ENCODE measurements at places on chromosomes 12 and 14.

DNA sequence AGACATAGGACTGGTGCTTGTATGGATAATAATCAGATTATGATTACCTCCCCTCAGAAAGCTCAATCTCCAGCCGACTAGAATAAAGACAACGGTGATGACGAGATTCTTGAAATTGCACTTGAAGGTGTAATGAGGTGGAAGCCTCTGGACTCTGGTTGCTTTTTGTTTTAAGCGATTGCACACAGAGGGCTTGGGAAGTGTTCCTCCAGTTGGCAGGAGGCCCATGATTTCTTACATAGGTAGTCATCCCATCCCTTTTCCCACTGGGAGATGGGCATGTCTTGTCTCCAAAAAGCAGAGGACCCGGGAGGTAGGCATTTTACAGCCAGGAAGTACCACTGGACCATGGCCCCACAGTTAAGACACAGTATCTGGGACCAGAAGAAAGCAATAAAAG, 165.7 kb upstream of the FKBP4 start:
- DNase-seq, result no peak

- no peak for DNase-seq
Measured at GRCh38 chr14:102057480-102058114, 29.2 kb downstream of the HSP90AA1 start.

DNA sequence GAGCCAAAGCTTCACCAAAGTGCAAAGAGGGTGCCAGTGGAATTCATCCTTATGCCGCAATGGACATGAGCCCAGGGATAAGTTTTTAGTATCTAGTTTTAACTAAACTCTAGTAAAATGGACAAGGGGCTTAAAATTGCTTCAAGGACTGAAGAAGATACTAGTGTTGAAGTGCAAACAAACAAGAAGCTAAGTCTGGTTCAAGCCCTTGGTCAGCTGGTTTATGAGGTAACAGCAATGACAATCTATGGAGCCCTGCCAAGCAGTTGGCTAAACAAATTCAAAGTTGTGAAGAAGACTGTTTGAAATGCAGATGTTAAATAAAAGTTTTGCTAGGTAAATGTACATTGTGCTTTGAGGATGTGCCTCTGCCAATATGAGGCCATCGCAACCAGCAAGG, 209.4 kb downstream of the KTN1 start:
- peak; percentile 58 for DNase-seq

DNA sequence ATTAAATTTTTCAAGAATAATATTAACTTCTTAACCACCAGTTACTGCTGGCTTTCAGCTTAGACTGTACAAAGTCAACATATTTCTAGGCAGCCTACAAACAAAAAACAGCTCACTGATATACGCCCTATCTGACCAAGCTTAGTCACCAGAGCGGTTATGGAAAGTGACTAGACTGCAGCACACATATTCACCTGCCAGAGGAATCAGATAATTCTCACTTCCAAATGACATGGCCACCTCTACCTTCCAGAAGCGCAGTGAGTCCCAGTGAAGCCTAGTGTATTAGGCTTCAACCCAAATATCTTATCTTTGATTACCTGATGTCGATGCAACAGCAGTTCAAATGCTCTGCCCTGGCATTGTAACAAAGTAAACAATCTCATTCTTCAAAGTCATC, 8.5 kb downstream of the STXBP6 start:
- peak; percentile 33 for DNase-seq

- DNase-seq, result peak; percentile 79
Measured at GRCh38 chr12:124248941-124249825, 45.7 kb upstream of the RFLNA start.

GRCh38 chr12:124418791-124419190, 123.9 kb downstream of the RFLNA start:
- DNase-seq, result no peak

DNA sequence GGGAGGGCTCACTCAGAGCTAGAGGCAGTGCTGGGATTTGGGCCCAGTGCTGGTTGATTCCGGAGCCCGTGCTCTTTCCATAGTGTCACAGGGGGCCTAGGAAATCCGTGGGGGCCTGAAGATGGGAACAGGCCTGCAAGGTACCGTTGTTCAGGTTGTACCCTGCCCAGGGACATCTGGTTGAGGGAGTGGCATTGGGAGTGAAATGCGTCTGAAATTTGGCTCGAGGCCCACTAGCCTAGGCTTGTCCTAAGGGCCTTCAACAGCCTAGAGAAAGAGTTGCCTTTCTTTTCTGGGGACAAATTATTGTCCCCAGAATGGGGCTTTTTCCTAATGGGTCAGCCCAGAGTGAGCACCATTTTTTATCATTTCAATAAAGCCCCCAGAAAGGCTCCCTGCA, 26.4 kb upstream of the FAM222A start:
- DNase-seq, result no peak

GRCh38 chr14:87873741-87874140, 119.2 kb downstream of the GALC start:
- DNase-seq, result no peak

- DNase-seq, result no peak
Measured at GRCh38 chr14:103894034-103894722, 34.1 kb upstream of the TDRD9 start.

DNA sequence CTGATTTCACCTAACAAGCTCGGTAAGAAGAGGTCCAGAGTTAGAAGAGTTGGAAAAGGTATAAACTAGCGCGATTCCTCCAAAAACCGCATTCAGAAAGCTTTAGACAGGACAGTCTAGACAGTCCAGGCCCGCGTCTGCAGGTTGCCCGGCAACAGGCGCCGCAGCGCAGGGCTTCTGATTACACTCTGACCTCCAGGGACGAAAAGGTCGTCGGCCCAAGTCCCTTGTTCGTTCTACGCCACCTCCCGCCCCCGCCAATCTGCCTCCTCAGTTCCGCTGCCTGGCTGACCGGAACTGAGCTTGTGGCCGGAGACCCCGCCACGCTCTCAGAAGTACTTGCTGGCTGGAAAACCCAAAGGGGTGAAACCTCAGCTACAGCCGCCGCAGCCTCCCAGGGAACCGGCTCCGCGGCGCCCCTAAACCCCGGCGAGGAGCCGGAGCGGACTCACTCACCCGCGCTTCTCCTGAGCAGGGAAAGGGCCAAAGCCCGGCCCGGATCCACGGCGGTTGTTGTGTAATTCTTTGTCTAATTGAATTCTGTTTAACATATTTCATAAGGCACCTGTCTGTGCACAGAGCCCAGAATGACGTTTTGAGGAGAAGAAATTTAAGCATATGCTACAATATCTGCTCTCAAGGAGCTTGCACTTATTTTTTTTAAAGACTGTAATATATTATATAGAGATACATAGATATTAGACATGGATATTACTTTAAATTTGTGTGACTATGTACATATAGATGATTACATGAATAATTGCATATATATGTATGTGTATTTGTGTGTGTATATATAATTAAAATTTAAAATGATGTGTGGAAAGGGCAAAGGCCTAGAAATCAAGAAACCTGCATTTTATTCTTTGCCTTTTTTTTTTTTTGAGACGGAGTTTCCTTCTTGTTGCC, at the start of gene CAPS2:
Gene CAPS2 (minus strand): TSS at position 407 of the 909 bp plus-strand sequence. CDS start 3,826 bp downstream, outside the sequence.
- peak; percentile 86 for DNase-seq

GRCh38 chr12:122265476-122265875, 818 bp downstream of the VPS33A start:
- no peak for DNase-seq

GRCh38 chr12:69998011-69998410, 173.0 kb downstream of the MYRFL start:
- DNase-seq, result no peak

- DNase-seq, result peak; percentile 84
Measured at GRCh38 chr14:73759183-73759713, 45.1 kb upstream of the PNMA1 start.

- peak; percentile 68 for DNase-seq
Measured at GRCh38 chr14:98826618-98827017, 445.4 kb downstream of the BCL11B start.

- DNase-seq, result no peak
Measured at GRCh38 chr14:55689981-55690871, 110.2 kb downstream of the KTN1 start.

GRCh38 chr12:119826661-119827445, 50.3 kb downstream of the CIT start:
- DNase-seq, result no peak

DNA sequence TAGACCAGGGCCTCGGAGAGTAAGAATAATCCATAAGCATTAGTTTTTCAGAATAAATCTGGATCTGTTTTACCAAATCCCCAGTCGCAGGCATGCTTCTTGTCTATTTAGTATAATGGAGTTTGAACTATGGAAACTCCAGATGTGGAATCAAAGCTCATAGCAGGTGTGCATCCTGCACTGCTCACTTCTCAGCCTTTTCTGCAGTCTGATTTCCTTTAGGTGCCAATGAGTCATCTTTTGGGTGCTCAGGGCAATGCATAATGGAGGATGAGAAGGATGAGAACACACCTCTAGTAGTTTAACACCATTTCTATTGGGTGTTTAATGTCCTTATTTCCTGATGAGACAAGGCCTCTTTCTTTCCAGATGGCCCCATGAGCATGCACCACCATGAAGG, 961.2 kb downstream of the TMEM121 start:
- no peak for DNase-seq

DNA sequence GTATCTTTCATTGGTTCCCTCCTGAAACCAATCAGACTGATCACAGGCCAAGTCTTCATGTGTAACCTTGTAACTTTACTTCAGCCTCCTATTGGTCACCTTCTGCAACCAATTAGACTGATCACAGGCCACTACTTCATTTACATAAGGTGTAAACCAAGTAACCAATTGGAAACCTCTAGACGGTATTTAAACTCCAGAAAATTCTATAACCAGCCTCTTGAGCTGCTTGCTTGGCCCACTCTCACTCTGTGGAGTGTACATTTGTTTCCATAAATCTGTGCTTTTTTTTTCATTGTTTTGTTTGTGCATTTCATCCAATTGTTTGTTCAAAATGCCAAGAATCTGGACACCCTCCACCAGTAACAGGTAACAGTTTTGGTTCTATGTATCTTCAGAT, 47.5 kb downstream of the EIF2S3B start:
- no peak for DNase-seq

DNA sequence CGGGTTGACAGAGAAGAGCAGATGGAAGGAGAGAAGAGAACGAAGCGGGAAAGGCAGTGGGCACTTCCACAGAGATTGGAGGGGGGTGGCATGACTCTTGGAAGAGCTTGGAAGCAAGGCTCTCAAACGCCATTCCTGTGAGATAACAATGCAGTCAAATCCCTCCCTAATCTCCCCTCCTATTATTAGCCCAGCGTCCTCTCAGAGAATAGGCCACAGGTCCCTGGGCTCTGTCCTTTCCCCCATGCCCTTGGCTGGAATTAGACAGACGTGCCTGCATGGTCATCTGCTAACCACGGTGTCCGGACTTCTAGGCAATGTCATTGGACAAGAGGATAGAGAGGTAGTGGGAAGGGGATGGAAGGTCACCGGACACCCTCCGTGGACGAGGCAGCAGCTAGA, 8.0 kb upstream of the MYH7 start:
- DNase-seq, result no peak

DNA sequence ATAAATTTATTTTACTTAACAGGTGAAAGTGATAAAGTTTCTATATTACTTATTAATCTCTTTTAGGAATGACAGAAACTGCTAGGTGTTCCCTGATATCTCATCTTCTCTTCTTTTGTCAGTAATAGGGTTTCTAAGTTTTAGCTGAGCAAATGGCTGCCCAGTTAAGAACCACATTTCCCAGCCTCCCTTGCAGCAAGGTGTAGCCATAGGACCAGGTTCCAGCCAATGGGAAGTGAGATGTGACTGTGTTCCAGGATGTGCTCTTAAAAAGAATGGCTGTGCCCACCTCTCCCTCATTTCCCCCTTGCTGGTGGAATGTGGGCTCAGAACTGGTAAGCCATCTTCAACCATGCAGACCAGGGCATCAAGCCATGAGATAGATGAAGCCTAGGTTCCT, 165.6 kb downstream of the HELB start:
- no peak for DNase-seq

GRCh38 chr12:93453633-93454032, 11.9 kb upstream of the UBE2N start:
- no peak for DNase-seq

- DNase-seq, result no peak
Measured at GRCh38 chr12:25818596-25819390, 139.7 kb upstream of the RASSF8 start.

GRCh38 chr12:122943196-122943595, 23.1 kb downstream of the ABCB9 start:
- peak; percentile 44 for DNase-seq

DNA sequence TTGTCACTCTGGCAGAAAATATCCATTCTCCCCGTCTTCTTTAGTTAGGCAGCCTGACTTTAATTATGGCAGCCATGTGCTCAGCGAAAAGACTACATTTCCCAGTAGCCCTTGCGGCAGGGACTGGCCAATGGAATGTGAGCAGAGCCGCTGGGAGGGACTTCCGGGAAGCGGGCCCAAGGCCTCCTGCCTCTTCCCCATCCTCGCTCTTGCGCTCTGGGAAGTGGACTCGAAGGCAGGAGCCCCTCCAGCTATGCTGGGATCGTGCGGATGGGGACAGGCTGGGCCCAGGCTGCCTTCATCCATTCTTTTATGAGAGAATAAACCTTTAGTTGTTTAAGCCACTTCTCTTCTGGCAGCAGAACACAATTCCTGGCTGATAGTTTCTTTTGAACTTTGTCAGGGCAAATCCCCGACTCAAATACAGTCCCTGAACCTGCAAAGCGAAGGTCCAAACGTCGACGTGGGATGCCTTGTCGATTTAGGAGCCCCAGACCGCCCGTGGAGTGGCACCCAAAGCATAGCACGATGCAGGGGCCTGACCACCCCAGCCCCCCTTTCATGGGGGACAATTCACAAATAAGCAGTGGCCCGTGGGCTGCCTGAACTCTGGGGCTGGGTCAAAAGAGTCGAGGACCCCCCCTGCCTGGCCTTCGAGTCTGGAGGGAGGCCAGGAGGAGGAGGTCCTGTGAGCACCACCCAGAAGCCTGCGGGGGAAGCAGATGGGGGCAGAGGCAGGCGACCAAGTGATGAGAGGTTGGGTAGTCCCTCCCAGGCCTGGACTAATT, 15.6 kb upstream of the LRTM2 start:
- peak; percentile 93 for DNase-seq

DNA sequence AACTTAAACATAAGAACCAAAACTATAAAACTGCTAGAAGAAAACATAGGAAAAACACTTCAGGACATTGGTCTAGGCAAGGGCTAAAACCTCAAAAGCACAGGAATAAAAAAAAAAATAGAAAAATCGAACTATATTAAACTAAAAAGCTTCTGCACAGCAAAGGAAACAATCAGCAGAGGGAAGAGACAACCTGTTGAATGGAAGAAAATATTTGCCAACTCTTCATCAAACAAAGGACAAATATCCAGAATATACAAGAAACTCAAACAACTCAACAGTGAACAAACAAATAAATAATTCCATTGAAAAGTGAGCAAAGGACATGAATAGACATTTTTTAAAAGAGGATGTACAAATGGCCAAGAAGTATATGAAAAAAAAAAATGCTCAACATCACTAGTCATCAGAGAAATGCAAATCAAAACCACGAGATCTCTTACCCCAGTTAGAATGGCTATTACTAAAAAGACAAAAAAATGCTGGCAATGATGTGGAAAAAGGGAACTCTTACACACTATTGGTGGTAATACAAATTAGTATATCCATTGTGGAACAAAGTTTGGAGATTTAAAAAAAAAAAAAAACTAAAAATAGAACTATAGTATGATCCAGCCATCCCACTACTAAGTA, 152.0 kb downstream of the NDUFA12 start:
- no peak for DNase-seq
